ENCODE measurements at places on chromosomes 7 and 10.

DNA sequence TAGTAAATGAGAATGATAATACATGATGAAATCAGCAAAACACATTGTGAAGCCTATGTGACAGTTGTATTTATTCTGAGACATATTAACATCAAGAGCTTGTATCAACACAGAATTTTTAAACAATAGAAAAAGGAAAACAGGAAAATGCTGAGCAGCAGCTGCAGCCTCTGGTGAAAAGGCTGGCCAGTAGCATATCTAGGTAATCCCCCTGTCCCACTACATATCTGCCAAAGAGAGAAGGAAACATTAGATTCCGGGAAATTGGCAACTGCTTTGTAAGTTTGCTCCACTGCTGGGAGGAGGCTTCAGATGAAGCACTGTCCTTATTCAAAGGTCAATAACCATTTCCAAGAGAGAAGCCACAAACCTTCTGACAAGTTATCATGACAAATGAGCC, 89.4 kb downstream of the RALA start:
- H3K4me1 ChIP-seq: no peaks in the 10 kb centered on the region
- H3K27me3 ChIP-seq: no peaks in the 10 kb centered on the region
- peaks cover 6% of the 10 kb centered on the region for H3K36me3 ChIP-seq
- H3K27ac ChIP-seq: no peak overlapping the region
- H3K4me3 ChIP-seq: no peak overlapping the region

DNA sequence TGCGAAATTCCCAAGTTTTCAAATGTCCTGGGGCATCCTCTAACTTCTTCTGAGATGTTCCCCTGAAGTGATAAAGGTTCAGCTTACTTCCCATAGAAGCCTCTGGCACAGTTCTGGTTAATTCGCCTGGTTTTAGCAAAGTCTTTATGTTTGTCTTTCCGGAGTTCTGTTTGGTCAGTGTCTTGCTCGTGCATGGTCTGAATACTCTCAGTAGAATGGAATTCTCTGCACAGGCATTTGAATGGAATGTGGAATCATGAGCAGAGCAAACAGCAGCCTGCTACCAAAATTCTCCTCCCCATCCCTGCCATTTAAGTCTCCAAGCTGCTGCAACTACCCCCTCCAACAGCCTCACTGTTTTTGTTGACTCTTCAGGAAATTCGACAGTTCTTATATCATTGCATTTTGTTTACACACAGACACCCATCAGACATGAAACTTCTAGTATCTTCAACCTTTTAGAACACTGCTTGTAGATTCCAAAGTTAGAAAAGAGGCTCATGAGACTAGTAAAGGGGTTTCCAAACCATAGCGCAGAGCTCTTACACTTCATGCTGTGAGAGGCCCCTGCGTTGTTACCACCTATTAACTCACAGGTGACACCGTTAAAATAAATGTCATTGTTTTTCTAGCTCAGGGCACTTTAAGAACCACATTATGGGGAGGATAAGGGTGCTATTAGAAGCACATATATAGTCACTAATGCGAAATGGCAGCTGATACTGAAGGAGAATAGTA, 129.7 kb downstream of the PLCE1 start:
- H3K27me3 ChIP-seq: no peaks in the 10 kb centered on the region
- H3K27ac ChIP-seq: no peak overlapping the region
- no peak overlapping the region for H3K4me3 ChIP-seq
- no peak for DNase-seq

GRCh38 chr7:14258441-14258840, 269.0 kb upstream of the ETV1 start:
- no peak for DNase-seq
- H3K4me3 ChIP-seq: no peak overlapping the region
- no peak overlapping the region for H3K27ac ChIP-seq
- H3K27me3 ChIP-seq: no peaks in the 10 kb centered on the region
- H3K36me3 ChIP-seq: no peaks in the 10 kb centered on the region

DNA sequence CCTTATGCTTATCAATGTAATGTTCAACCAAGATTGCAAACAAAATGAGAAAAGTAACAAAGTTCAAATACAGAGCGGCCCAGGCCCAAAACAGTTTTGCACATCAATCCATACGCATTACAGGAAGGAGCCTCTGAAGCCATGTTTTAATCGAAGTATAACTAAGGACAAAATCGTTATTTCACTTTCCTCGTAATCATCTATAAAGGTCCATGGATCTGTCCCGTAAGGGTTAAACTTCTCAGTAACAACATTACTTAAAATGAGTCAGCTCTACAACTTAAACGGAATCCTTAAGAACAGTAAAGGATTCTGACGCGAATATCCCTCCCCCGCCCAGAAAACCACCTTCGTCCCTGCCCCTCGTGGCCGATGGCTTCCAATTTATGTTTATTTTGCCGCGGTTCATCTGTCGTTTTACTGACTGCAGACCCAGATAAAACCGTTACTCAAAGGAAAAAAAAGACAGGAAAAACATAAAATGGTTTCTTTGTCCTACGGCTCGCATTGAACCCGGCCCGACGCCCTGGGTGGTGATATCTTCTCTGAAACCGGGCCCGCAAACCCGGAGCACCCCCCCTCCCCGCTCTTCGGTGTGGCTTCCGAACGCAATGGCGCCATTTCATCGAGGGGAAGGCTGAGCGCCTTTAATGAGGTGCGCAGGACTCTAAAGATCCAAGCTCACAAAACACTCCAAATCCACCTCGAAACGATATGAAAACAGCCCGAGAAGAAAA, 1.1 kb downstream of the HNRNPA2B1 start:
- no peak for DNase-seq
- no peaks in the 10 kb centered on the region for H3K27me3 ChIP-seq
- peak overlapping the region; percentile 94 for H3K4me3 ChIP-seq
- peaks cover 4% of the 10 kb centered on the region for H3K4me1 ChIP-seq
- H3K36me3 ChIP-seq: peaks cover 67% of the 10 kb centered on the region
- peak overlapping the region; percentile 99 for H3K27ac ChIP-seq

GRCh38 chr10:71090330-71090729, 122.0 kb upstream of the UNC5B start:
- H3K27me3 ChIP-seq: no peaks in the 10 kb centered on the region
- DNase-seq: no peak
- H3K36me3 ChIP-seq: no peaks in the 10 kb centered on the region
- no peaks in the 10 kb centered on the region for H3K4me1 ChIP-seq

DNA sequence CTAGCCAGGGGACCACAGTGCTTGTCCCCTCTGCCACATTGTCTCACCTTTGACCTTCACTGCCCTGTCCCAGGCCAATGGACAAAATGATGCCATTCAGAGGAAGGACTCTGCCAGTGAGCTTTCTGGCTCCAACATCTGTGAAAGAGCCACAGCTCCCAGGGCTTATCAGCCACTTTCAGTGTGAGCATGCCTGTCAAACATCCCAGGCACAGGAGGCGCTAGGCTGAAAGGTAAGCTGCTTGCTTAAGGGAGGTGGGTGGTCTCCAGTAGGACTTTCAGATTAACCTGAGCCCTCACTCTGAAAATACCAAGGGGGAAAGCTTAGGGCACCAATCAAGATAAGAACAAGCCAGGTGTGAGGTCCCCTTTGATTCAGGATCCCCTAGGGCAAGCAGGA, 59.8 kb upstream of the GDF10 start:
- no peaks in the 10 kb centered on the region for H3K4me1 ChIP-seq
- H3K36me3 ChIP-seq: no peaks in the 10 kb centered on the region
- H3K27ac ChIP-seq: no peak overlapping the region

DNA sequence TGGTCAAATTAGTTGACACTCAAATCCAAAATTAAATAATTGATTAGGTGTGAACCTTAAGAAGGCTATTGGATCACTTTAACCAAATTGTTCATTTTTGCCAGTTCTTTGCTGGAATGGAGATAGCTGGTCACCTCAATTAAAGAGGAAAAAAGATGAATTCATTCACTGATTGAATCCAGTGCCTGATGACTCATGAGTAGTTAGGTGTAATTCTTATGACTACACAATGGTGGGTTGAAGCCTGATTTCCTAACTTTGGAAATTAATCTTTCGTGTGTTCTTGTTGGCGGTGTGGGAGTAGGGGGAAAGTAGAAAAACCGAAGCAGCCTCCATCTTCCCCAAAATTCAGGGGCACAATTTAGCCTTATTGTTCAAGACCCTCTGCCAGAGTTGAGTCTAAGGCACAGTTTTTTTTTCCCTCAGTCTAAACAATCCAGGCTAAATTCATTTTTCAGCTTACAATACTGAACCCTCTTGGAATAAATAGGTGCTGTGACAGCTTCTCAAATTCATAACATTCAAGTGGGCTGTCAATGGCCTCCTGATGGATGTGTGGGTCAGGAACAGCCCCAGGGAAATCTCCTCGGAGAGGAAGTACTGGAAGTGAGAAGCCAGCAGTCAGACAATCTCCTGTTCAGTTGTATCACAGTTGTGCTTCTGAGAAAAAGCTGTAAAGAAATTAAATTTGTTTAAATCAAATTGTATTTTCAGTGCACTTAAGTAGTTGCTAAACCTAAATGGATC, 356.6 kb downstream of the BBS9 start:
- no peaks in the 10 kb centered on the region for H3K4me1 ChIP-seq
- H3K27ac ChIP-seq: no peak overlapping the region
- no peak for DNase-seq
- H3K4me3 ChIP-seq: no peak overlapping the region
- no peaks in the 10 kb centered on the region for H3K27me3 ChIP-seq

GRCh38 chr7:101129603-101130117, 2.8 kb downstream of the SERPINE1 start:
- H3K4me3 ChIP-seq: no peak overlapping the region
- H3K27ac ChIP-seq: no peak overlapping the region
- no peaks in the 10 kb centered on the region for H3K27me3 ChIP-seq

GRCh38 chr10:128417826-128418225, 291.6 kb upstream of the MKI67 start:
- no peaks in the 10 kb centered on the region for H3K4me1 ChIP-seq
- no peak overlapping the region for H3K27ac ChIP-seq
- no peak for DNase-seq
- no peak overlapping the region for H3K4me3 ChIP-seq
- no peaks in the 10 kb centered on the region for H3K36me3 ChIP-seq

- DNase-seq: no peak
- no peak overlapping the region for H3K27ac ChIP-seq
- no peaks in the 10 kb centered on the region for H3K4me1 ChIP-seq
Observed at GRCh38 chr10:63666836-63667383, 145.7 kb downstream of the REEP3 start.

DNA sequence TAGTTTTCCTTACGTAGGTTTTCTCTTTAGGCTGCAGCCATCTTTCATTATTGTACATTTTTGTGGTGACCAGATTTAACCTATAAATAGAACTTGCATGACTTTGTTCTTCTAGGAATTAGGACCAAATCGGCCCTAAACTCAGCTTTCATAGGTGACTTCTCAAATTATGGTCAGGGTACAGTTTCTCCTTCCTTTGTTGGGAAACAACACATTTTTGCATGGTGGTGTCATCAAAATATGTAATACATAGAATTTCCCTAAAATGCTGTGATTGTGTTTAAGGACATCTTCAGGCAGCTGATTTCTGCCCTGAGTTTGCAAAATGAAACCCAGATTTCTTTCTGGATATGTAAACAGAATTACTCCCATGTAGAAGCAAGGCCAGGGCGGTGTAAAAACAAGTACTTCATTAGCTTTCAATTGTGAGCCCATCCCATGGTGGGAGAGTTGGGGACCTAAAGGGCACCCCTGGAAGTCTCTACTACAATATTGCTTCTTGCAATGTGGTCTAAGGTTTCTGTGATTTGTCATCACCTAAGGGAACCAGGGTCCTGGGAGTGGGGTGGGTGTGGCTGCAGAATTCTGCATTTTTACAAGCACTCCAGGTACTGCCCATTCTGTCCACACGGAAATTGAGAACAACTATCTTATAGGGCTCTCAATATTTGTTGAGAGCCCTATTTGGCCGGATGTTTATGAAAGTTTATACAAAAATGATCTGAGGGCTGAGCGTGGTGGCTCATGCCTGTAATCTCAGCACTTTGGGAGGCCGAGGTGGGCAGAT, 121.0 kb upstream of the FAM171A1 start:
- H3K27ac ChIP-seq: no peak overlapping the region
- no peaks in the 10 kb centered on the region for H3K36me3 ChIP-seq
- H3K4me1 ChIP-seq: no peaks in the 10 kb centered on the region
- no peak overlapping the region for H3K4me3 ChIP-seq

DNA sequence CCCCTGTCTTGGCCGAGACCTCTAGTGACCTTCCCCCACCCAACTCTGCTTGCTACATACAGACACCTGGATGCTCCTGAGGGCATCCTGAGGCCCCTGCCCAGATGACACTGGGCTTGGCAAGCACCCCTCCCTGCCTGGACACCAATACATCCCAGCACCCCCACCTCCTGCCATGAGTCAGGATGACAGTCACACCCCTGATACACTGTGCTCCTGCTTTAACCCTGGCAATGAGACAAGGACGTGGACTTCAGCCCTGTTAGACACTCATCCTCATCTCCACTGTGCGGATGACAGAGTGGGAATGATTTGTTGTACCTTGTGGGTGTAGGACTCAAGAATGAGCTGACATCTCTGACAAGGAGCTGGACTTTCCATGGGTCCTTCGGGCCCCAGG, 186.3 kb upstream of the ADCY1 start:
- H3K36me3 ChIP-seq: no peaks in the 10 kb centered on the region
- no peak for DNase-seq
- no peaks in the 10 kb centered on the region for H3K27me3 ChIP-seq
- H3K27ac ChIP-seq: no peak overlapping the region

DNA sequence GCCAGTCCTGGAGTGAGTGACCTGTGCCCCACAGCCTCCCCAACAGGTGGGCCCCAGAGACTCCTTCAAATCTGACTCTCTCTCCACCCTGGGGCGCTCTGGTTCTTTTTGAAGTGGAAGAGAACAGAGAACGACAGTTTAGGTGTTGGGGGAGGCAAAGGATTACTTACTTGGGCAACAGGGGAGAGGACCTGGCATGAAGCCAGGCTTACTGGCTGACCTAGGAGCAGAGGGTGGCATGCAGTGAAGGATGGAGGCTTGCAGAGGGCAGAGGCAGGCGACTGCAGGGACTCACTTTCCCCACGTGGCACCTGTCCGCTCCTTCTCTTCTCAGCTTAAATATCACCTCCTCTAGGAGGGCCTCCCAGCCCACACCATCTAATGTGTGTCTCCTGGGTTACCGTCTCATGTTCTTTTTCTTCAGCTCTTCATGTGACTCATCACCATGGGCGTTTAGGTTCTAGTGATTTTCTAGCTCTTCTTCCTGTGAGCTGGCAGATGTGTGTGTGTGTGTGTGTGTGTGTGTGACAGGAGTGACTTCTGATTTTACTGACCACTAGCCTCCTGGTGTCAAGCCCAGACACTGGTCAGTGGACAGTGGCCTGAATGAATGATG, 15.5 kb downstream of the LZTS2 start:
- no peak overlapping the region for H3K4me3 ChIP-seq
- H3K36me3 ChIP-seq: no peaks in the 10 kb centered on the region
- no peaks in the 10 kb centered on the region for H3K4me1 ChIP-seq
- H3K27me3 ChIP-seq: peaks cover 46% of the 10 kb centered on the region

DNA sequence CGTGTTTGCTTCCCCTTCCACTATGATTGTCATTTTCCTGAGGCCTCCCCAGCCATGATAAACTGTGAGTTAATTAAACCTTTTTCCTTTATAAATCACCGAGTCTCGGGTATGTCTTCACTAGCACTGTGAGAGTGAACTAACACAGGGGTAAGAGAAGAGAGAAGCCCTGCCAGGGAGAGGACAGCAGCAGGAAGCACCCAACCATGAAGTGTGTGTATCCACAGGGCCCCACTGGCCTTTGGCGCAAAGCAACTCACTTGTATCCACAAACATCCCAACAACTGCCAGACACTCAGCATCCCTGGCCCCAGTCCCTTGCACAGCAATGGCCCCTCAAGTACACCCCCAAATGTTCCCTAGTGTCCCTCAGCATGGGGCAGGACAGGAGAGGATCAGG, 115.1 kb downstream of the MAD1L1 start:
- no peak overlapping the region for H3K27ac ChIP-seq
- no peaks in the 10 kb centered on the region for H3K4me1 ChIP-seq
- no peak overlapping the region for H3K4me3 ChIP-seq

- peaks cover 26% of the 10 kb centered on the region for H3K4me1 ChIP-seq
- H3K4me3 ChIP-seq: no peak overlapping the region
- H3K36me3 ChIP-seq: no peaks in the 10 kb centered on the region
- no peaks in the 10 kb centered on the region for H3K27me3 ChIP-seq
- H3K27ac ChIP-seq: peak overlapping the region; percentile 45
- peak; percentile 68 for DNase-seq
Observed at GRCh38 chr10:69880301-69881081, 78.8 kb downstream of the COL13A1 start.
